ENCODE measurements at places on chromosomes 3 and 15. TPM values are rescaled to one million over a fixed set of nuclear protein-coding genes. Genes with fewer than 3 reads are reported as not detected.
A peak's percentile ranks its signal among the peaks of the same experiment; 100 is the strongest.

GRCh38 chr3:172752651-172753050 lies 2.1 kb downstream of the ECT2 start:
- DNase-seq: no peak

RHO gene
- not detected for total RNA-seq

A4GNT gene
- total RNA-seq: not detected

- DNase-seq: no peak
These were observed 245.6 kb upstream of the LRRFIP2 start for GRCh38 chr3:37419979-37420378.

- DNase-seq: no peak
These were observed 335.2 kb downstream of the NSUN3 start for GRCh38 chr3:94398036-94398435.

GRCh38 chr3:134326760-134327593 lies 47.3 kb downstream of the AMOTL2 start:
- peak; percentile 99 for DNase-seq

ARGFX gene
- total RNA-seq: not detected

FAM3D gene
- total RNA-seq: not detected

GRCh38 chr3:58824285-58824684 lies 157.7 kb upstream of the FAM3D start:
- peak; percentile 65 for DNase-seq

DNA sequence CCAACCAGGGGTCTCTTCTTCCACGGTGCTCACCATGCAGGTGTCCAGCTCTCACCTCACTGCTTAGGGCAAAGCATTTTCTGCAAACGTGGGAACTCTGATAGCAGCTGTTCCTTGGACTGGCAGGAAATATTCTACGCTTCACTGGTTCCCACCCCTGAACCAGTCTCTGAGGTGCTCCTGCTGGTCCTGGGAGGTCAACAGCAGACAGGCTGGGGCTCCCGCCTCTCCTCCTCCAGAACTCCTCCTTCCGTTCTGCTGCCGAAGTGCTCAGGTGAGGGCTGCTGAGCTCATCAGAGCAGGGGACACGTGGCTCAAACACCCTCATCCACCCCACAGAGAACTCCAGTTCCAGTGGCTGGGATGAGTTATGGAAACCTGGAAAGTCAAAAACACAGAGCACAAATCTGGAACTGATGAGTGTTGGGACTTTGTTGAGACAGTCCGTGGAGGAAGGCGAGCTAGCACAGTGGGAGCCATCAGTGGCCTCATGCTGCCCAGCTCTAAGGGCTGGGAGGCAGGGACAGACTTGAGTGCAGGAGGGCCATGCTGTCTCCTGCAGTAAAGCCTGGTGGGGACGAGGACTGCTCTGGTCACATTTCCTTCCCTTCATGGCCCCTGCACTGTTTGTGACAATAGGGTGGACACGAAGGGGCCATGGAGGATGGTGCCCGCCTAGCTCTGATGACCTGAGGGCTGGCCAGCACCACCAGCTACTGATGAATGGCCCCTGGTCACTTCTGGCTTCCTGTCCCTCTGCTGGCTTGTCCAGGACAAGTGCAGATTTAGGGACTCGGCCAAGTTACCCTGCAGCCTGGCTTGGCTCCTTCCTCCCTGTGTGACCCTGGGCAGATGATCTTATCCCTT lies 137.8 kb downstream of the KLF13 start:
- no peak for DNase-seq

LRRC31 gene
- total RNA-seq: not detected

DNA sequence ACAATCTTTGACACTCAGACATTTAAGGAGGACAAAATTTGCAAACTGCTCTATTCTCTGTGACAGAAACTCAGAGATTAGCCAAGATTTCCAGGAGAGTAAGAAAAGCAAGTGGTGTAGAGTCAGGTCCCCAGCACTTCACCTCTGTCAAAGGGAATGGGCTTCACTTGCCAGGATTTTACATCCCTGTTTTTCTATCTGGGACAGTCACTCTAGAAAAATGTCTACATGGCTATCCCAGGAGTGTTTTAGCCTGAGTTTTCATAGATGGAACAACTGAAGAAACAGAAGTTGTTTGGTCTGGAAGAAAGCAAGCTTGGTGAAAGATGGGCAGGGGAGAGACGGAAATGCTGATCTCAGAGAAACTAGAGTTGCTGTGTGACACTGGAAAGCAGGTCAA lies 3.0 kb downstream of the FAM219B start:
- no peak for DNase-seq

- no peak for DNase-seq
These were observed 444 bp upstream of the ABHD14A start for GRCh38 chr3:51974277-51974962.

- no peak for DNase-seq
These were observed 2.6 kb upstream of the ULK3 start for GRCh38 chr15:74845581-74845980.

- no peak for DNase-seq
These were observed 33.7 kb downstream of the PSTPIP1 start for GRCh38 chr15:77028451-77029165.

GRCh38 chr3:68483601-68484000 lies 448.7 kb downstream of the TAFA4 start:
- no peak for DNase-seq

DNA sequence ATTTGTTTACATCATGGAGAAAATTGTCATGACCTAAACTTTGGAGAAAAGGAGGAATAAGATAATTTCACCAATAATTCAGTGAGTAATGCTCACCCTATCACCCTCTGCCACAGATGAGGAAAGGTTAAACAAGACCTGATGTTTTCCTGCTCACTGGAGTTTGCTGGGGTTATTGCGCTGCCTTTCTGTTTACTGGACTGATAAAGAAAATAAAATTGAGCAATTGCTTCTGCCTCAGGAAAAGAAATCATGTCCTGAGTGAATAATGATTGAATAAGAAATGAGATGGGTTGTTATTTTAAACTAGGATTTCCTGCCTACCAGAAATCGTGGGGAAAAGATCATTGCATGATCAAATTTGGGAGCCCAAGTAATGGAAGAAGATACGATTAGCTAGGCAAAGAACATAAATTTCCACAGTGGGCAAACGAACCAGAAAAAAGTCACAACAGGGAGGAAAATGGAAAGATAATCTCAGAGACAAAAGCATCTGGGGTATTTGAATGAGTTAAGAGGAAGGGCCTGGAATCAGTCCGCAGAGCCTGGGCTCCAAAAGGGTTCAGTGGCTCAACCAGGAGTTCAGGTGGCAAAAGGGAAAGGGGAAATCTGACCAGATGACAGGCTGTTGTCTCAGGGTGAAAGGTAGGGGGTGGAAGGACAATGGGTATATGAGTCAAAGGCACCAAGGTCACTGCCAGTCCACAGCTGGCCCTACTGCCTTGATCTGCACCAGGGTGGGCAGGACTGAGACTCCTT lies 146.8 kb downstream of the FAM43A start:
- DNase-seq: no peak

BFSP2 gene
- total RNA-seq: not detected

DNA sequence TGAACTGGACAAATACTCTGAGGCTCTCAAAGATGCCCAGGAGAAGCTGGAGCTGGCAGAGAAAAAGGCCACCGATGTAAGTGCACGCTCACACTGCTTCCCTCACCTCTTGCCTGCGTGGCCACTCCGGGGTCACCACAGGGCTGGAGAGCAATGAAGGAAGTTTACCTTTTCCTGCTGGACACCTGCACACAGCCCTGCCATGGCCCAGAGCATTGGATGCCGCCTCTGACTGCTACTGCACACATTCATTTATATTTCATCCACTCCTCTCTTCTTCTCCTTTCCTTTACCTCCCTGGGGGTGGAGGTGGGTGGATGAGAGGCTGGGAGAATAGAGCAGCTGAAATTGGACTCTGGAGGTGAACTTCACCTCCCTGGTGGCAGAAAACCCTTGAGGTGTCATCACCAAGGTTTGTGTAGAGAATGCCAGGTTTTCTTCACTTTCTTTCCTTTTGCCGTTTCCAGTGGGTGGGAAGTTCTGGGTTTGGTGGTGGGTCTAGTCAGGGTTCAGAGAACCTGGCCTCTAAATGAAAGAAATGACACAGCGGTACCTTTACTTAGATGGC lies 1.6 kb downstream of the TPM1 start:
- no peak for DNase-seq

PRSS50 gene
- not detected for total RNA-seq

GRCh38 chr15:67076147-67076843 lies 10.9 kb downstream of the SMAD3 start:
- peak; percentile 93 for DNase-seq

GRCh38 chr3:8642001-8642400 lies 2.6 kb downstream of the SSUH2 start:
- no peak for DNase-seq

C3orf49 gene
- total RNA-seq: not detected

- DNase-seq: no peak
These were observed 244.1 kb upstream of the TBL1XR1 start for GRCh38 chr3:177441276-177441812.

RPL15 gene
- 1,343 TPM for total RNA-seq

DNA sequence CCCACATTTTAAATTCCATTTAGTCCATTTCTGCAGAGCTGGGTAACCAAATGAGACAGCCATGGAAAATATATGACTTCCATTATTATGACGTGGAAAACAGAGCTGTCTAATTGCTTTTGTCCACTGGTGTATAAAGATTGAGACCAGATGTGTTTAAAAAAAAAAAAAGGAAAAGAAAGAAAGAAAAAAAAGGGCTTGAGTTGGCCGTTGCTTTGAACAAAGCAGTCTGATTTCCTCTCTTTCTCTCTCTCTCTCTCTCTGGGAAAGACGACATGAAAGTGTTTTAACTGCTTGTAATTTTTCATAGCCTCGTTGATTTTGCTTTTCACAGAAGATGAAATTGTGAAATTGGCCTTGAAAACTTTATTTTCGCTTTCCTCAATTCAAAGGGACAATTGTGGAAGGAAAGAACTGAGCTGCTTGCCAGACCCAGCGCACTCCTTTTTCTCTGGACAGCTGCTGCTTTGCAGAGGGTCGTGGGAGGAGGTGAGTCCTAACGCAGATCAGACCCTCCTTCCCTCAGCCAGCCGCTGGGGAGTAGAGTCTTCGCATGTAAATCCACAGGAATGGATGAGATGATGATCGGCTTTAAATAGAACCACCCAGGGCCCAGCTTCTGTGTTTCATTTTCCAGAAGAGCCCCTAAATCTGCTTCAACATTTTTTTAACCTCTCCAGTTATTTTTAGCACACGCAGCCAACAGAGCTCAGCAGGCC lies 42.8 kb upstream of the UBE2E1 start:
- DNase-seq: no peak

- DNase-seq: peak; percentile 80
These were observed 84.8 kb upstream of the POMGNT2 start for GRCh38 chr3:43190670-43191069.

COL6A5 gene
- under 0.01 TPM for total RNA-seq

DNA sequence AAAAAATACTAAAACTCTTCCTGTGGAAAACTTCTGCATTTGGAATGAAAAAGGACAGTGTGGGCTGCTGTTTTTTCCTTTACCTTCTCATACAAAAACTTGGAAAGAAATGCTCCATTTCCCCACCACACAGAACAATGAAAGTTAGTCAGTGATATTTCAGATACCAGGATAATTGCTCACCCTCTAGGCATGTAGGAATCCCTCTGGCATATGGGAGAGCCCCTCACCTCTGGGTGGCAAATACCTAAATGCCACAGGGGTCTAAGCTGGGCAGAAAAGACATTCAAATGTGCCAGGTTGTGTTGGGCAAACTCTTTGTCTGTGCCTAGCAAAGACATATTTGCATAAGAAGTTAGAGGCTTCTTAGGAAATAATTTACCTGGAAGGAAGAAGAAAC lies 560.3 kb upstream of the NR2F2 start:
- DNase-seq: peak; percentile 46

GOLGA6D gene
- total RNA-seq: not detected

FAM107A gene
- total RNA-seq: not detected

- no peak for DNase-seq
These were observed 15.9 kb downstream of the POPDC2 start for GRCh38 chr3:119644481-119644880.

DNA sequence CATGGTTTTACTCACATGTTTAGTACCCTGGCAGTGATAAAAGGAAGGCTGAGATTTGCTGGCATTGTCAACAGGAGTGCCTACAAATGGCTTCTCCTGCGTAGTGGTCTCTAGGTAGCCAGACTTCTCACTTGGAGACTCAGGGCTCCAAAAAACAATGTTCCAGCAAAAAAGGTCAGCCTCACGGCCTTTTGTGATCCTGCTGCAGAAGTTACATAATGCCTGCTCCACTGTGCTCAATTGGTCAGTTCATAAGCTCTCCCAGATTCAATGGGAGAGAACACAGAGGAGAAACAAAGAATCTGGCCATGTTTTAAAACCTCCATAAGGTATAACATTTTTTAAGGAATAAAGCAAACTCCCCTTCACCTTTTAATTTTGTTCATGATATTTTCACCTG lies 76.1 kb upstream of the CMSS1 start:
- peak; percentile 19 for DNase-seq

SLC2A2 gene
- total RNA-seq: not detected

GRCh38 chr3:105856605-105857004 lies 12.2 kb downstream of the CBLB start:
- no peak for DNase-seq

GRCh38 chr15:85475317-85475701 lies 94.9 kb downstream of the AKAP13 start:
- no peak for DNase-seq

DNA sequence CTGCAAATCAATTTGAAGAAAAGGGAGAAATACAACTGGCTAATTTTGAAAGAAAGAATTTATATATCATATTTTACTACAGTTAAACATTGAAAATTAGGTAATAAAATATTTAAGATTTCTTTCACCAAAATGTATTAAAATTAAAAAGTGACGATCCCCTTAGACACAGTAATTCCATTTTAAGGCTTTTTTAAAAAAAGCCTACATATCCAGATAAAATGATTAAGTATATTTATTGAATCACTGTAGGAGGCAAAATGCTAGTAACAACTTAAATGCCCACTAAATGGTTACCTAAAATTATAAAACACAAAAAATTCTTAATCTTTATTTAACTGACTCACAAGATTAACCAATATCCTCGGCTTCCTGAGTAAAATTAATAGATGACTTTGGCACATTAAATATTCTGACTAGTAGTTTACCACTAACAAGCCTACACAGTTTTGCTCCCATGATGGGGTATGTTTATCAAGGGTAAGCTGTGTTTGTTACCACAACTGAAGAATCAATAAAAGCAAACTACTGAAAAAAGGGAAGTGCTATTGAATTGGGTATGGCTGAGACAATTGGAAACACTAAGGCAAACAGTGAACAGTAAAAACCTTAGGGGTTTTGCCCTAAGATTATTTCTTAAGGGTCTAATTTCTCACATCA lies 28.4 kb downstream of the ANKRD28 start:
- DNase-seq: no peak

GRCh38 chr3:27221264-27221932 lies 147.8 kb downstream of the NEK10 start:
- DNase-seq: no peak

GRCh38 chr15:56639631-56640030 lies 93.7 kb downstream of the ZNF280D start:
- DNase-seq: no peak

DNA sequence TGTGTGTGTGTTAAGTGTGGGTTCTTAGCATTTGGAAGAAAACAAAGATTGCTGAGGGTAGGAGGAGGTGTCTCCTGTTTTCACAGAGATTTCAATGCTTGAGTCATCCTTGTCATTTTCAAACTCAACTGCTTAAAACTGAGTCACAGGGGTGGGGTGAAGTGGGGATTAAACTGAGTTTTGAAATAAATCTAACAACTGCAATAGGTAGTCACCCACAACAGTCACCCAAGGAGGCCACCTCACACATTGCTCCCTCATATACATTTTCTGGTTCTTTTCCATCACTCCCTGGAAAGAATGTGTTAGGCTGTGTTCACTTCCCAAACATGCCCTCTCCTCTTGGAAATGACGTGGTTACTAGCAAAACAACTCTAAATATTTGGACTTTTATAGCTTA lies 187.7 kb upstream of the CMC1 start:
- DNase-seq: peak; percentile 86

- DNase-seq: no peak
These were observed 65.3 kb downstream of the SH3GL3 start for GRCh38 chr15:83512459-83512858.

DPPA4 gene
- total RNA-seq: 0.06 TPM

Data from LHCN-M2 (cell line).